ENCODE measurements at places on chromosomes 16 and 17. TPM values are rescaled to one million over a fixed set of nuclear protein-coding genes. Genes with fewer than 3 reads are reported as not detected.
A peak's percentile ranks its signal among the peaks of the same experiment; 100 is the strongest.

Gene NPIPB9
- not detected for total RNA-seq

DNA sequence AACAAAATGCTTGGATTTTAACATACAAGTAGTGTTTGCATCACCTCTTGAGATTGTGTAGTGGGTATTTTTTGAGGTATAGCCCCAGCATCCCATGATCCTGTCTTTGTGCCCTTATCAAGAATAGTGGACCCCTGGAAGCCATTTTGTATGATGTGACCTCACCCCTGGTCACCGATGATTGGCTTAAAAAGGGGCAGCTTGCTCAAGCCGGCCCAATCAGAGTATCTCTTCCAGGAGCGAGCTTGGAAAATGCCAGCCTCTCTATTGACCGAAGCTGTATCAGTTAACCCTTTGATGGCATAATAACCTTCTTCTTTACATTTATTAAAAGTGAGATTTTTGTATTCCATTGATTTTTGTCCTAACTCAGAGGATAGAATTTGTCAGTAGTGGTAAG is 55.5 kb upstream of the FAM20A start:
- no peak overlapping the region for H3K4me3 ChIP-seq
- DNase-seq: no peak
- no peaks in the 10 kb centered on the region for H3K36me3 ChIP-seq
- H3K27ac ChIP-seq: no peak overlapping the region
- no peaks in the 10 kb centered on the region for H3K27me3 ChIP-seq

- no peak overlapping the region for H3K27ac ChIP-seq
- DNase-seq: no peak
- no peaks in the 10 kb centered on the region for H3K27me3 ChIP-seq
- no peaks in the 10 kb centered on the region for H3K4me1 ChIP-seq
These were observed 461.7 kb upstream of the HSBP1 start for GRCh38 chr16:83345846-83346640.

GRCh38 chr17:4262703-4263102 is 1.1 kb downstream of the ANKFY1 start:
- H3K27ac ChIP-seq: peak overlapping the region; percentile 68
- no peak for DNase-seq
- peak overlapping the region; percentile 96 for H3K4me3 ChIP-seq
- H3K27me3 ChIP-seq: no peaks in the 10 kb centered on the region
